ENCODE measurements at places on chromosomes 16 and 17.

DNA sequence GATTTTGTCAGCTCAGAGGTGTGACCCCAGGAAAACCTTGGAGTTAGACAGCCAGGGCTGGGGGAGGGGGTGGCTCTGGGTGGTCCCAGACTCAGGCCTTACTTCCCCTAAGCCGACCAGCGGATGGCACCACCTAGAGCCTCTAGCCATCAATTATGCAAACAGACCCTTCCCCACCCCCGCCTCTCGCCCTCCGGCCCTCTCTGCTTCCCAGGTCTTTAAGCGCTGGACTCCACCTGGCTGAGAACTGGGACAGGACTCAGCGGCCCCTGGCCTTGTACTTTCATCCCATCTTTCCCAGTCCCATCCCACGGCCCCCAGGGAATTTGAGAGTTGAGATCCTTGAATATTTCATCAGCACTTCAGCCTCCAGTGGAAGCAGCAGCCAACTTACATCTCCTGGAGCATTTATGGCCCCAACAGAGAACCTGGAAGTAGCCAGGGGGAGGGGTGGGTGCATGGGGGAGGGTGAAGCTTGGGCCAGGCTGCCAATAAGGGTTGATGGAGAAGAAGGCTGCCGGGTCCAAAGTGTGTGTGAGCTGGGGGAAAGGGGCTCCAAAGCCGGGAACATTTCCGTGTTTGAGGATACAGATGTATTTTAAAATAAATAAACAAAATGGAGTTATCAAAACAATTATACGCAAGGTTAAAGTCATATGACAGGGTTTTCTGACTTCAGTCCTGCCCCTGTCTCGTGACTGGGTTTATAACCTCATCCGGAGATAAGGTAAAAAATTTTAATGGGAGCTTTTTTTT, 7.5 kb upstream of the JUP start:
- peak; percentile 83 for DNase-seq

- no peak for DNase-seq
These were observed 4.8 kb upstream of the RSAD1 start for GRCh38 chr17:50473901-50474300.

DNA sequence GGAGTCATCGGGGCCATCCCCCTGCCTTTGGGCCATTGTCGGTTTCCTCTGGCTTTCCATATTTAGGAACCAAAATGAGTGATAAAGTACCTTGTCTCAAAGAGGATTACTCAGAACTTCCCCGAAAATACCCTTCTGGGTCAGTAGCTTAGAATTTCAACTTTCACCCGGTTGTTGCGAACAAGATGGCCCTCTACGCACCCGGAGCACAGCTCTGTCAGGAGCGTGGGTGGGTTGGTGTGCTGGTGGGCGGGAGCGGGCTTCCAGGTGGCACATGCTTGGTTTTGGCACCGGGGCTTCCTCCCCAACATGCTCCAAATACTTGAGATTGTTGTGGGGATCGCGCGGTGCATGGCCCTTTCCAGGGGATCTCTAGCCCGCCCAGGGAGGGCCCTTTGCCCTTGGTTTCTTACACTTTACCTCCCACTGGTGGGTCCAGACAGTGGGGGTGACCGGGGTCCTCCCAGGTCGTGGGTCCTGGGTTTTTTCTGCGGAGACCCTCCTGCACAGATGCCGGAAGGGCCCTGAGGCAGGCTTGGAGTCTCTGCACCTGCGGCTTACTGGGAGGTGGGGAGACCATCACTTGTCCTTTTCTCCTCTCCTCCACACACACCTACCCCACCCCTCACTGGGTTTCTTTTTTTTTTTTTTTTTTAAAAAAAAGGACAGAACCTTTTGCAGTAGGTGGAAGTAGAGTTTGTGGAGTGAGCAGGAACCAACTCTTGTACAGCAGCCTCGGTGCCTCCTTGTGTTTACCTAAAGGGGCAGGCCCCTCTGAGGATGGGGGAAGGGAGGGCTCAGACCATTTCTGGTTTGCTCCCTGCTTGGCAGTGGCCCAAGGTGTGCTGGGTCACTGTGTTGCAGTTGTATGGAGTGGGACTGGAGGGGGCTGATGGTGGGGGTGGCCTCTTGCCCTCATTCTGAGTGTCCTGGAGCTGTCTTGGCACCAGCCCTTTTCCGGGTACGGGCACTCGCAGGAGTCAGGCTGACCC, 142.1 kb downstream of the SEC14L1 start:
- no peak for DNase-seq

DNA sequence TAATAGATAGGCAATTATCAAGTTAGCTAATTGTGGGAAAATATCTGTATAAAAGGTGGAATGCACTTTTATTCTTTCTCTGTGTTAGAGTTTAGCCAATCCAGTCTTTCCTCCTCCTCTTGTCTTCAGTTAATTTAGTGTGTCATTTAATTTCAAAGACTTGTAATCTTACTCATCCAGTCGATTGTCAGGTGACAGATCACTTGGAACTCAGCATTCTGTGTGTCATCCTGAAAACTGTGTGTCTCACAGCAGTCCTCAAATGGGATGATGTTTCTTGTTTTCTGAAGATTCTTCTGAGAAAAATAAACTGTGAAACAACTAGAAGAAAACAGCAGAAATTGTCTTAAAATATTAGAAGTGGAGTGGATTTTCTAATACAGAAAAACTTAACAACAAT, 290 bp upstream of the KRTAP4-1 start:
- no peak for DNase-seq

DNA sequence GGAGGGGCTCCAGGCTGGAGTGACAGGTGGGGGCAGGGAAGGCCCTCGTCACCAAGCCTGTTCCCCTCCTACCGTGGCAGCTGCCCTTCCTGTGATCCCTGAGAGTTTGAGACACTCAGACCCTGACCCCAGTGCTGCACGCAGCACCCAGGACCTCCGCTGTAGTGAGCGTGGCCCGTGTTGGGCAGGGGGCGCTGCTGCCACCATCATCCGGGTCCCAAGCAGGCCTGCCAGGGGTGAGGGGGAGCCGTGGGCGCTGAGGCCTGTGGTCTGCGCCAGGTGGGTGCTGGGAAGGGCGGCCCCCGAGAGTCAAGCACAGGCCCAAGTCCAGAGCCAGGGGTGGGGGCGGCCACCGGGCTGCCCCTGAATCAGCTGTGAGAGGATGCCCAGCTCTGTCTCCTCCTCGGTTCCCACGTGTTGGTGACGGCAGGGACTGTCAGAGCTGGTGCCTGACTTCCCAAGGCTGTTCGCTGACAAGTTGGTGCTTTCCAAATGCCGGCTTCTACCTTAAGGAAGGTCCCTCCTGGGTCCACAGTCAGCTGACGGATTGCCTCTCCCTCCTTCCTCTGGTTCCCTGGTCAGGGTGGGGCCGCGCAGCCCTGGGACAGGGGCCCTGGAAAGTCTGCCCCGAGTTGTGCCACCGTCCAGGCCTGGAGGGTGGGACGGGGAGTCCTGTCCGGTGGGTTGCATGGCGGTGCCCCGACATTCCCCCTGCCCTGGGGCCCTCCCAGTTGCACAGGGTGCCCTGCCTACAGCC, 31.1 kb downstream of the TPSG1 start:
- DNase-seq = no peak

GRCh38 chr16:17470908-17471718, at the start of gene XYLT1:
Gene XYLT1 (minus strand): TSS chr16:17470960. CDS start chr16:17470796, 164 bp downstream.
- DNase-seq = peak; percentile 72

All from WTC11 (cell line).